ENCODE measurements at places on chromosomes 4 and X.

- no peaks in the 10 kb centered on the region for H3K36me3 ChIP-seq
- no peak for DNase-seq
- H3K4me3 ChIP-seq: no peak overlapping the region
- H3K4me1 ChIP-seq: peaks cover 7% of the 10 kb centered on the region
- H3K27ac ChIP-seq: peak overlapping the region; percentile 78
These were observed 20.4 kb downstream of the WDR13 start for GRCh38 chrX:48617542-48618340.

- no peak overlapping the region for H3K27ac ChIP-seq
- DNase-seq: no peak
- peaks cover 7% of the 10 kb centered on the region for H3K36me3 ChIP-seq
- H3K27me3 ChIP-seq: peaks cover 13% of the 10 kb centered on the region
These were observed 30.8 kb downstream of the ADRA2C start for GRCh38 chr4:3796960-3797359.

DNA sequence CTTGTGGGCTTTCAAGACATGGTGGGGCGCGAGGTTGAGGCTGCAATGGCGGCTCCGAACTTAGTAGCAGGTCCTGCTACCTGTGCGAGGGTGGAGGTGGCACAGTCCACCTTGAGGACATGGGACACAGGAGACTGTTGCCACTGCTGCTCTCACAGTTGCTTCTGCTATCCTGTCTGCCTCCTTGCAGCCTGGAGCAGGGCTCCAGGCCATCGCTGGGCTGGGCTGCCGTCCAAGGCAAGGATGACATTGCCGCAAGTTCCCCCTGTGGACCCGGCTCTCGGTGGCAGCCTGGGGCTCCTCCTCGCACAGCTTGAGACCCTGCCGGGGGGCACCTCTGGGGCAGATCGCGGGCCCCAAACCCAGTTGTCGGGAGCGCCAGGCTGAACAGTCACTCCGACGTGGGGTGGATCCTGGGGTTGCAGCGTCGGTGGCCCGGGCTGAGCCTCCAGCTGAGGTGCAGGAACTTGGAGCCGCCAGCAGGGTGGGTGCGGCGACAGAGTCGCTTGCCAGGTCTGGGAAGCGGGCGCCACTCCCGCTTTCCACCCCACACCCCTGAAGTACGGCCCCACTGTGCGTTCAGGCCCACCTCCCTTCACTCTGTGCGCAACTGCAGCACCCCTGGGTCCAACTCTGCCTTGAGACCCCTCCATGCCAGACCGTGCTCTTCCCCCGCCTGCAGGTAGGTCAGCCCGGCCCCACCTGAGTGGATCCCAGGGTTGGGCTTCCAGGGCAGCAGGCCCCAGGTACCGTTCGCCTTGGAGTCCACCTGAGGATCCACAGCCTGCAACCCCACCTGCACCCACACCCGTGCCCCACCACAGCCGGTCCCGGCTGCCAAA is 192.7 kb upstream of the NUDT6 start:
- no peaks in the 10 kb centered on the region for H3K27me3 ChIP-seq
- H3K4me3 ChIP-seq: no peak overlapping the region
- H3K4me1 ChIP-seq: no peaks in the 10 kb centered on the region
- H3K36me3 ChIP-seq: no peaks in the 10 kb centered on the region
- no peak overlapping the region for H3K27ac ChIP-seq

- no peak overlapping the region for H3K27ac ChIP-seq
- H3K4me1 ChIP-seq: no peaks in the 10 kb centered on the region
These were observed 69.9 kb downstream of the TEX13A start for GRCh38 chrX:105150557-105150956.

DNA sequence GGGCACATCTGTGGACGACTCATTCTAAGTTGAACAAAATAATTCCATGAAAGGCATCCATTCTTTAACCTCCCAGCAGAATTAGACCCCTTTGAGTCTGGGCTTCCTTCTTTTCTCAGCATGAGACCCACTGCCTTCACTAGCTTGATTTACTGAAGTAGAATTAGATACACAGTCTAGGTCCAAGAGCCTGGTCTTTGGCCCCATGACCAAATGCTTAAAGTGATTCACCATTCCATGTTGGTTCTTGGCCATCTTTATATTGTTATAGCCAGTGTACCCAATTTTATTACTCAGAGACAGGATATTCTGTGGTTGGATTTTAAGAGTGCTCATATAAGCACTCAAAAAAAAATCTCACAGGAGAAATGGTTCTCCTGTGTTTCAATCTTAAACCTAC is 155.3 kb upstream of the GPC4 start:
- H3K27me3 ChIP-seq: no peaks in the 10 kb centered on the region
- H3K27ac ChIP-seq: no peak overlapping the region
- no peaks in the 10 kb centered on the region for H3K36me3 ChIP-seq
- no peaks in the 10 kb centered on the region for H3K4me1 ChIP-seq
- DNase-seq: no peak

DNA sequence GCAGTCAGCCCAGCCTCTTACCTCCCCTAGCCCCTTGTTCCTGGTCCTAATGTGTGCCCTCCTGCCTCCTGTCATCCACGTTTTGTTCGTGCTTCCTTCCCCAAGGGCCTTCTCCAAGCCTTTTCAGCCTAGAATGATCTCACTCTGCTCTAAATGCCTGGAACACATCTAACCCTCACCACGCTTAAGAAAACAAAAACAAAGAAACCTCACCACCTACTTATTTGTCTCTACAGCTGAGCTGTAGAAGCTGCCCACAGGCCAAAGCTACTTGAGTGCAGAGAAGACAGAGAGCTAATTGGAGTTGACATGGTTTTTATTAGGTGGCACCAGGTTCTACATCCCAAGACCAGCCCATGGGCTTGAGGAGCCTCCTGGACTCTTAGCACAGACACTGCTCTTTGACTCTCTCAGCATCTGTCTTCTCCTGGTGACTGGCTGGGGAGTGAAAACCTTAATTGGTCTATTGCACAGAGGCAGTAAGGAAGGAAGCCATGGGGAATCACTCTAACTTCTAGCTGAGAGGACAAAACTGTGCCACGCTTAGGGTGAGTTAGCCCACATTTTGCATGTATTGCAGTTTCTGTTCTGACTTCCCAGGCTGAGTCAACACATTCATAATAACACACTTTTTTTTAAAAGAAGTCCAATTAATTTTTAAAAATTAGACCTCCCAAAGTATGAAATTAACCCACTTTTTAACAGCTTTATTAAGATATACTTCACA is 52.3 kb upstream of the PDK3 start:
- no peaks in the 10 kb centered on the region for H3K27me3 ChIP-seq
- H3K4me3 ChIP-seq: no peak overlapping the region
- DNase-seq: no peak
- H3K27ac ChIP-seq: no peak overlapping the region

DNA sequence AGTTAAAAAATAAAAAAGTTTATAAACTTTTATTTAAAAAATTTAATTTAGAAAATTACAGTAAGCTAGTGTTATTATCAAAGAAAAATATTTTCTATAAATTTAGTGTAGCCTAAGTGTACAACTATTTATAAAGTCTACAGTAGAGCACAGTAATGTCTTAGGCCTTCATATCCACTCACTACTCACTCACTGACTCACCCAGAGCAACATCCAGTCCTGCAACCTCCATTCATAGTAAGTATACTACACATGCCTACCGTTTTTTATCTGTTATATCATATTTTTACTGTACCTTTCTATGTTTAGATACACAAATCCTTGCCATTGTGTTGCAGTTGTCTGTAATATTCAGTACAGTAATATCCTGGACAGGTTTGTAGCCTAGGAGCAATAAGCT is 129.0 kb upstream of the FAM47B start:
- no peaks in the 10 kb centered on the region for H3K36me3 ChIP-seq
- DNase-seq: no peak
- H3K4me1 ChIP-seq: no peaks in the 10 kb centered on the region

DNA sequence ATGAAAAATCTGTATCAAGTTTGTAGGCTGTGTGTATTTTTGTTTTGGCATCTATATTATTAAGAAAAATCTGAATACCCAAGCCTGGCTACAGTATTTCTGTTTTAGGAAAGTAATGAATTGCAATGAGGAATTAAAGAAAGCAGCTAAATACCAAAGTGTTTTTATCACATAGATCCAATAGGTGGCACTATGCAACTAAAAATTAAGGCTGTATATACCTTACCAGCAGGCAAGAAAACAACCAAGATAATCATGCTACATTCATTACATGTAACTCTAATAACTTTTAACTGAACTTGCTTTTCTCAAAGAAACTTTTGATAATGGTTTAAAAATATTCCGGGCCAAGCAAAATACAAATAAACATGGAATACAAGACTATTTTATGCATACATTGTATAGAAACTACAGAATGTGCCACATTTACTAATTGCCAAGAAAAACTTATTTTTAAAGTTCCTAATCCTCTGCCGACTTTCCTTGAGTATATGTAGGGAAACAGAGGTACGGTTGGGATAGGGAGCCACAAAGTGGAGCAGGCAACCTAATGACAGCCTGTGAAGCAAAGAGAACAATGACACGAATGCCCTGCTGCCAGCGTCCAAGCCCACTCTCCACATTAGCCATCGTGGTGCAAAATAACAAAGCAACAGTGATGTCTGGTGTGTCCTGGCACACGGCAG is 63.7 kb downstream of the SEC24D start:
- DNase-seq: no peak
- H3K27ac ChIP-seq: no peak overlapping the region
- no peak overlapping the region for H3K4me3 ChIP-seq
- H3K36me3 ChIP-seq: no peaks in the 10 kb centered on the region

GRCh38 chr4:22238742-22239141 is 277.1 kb downstream of the ADGRA3 start:
- DNase-seq: no peak
- peak overlapping the region; percentile 92 for H3K27ac ChIP-seq
- peaks cover 49% of the 10 kb centered on the region for H3K4me1 ChIP-seq
- no peaks in the 10 kb centered on the region for H3K36me3 ChIP-seq

GRCh38 chr4:183370786-183371185 is 48.6 kb upstream of the CLDN24 start:
- H3K27me3 ChIP-seq: no peaks in the 10 kb centered on the region
- peaks cover 14% of the 10 kb centered on the region for H3K36me3 ChIP-seq
- H3K27ac ChIP-seq: no peak overlapping the region
- peaks cover 5% of the 10 kb centered on the region for H3K4me1 ChIP-seq
- no peak overlapping the region for H3K4me3 ChIP-seq

- no peaks in the 10 kb centered on the region for H3K36me3 ChIP-seq
- H3K27me3 ChIP-seq: no peaks in the 10 kb centered on the region
- H3K27ac ChIP-seq: no peak overlapping the region
- no peak for DNase-seq
- no peaks in the 10 kb centered on the region for H3K4me1 ChIP-seq
These were observed 28.1 kb downstream of the PPP4R3C start for GRCh38 chrX:27435031-27435430.

DNA sequence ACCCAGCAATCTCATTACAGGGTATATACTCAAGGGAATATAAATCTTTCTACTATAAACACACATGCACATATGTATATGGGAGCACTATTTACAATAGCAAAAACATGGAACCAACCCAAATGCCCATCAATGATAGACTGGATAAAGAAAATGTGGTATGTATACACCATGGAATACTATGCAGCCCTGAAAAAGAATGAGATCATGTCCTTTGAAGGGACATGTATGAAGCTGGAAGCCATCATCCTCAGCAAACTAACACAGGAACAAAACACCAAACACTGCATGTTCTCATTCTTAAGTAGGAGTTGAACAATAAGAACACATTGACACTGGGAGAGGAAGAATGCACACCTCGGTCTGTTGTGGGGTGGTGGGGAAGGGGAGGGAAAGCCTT is 80.6 kb upstream of the TBX22 start:
- no peaks in the 10 kb centered on the region for H3K36me3 ChIP-seq
- H3K27ac ChIP-seq: no peak overlapping the region
- H3K4me1 ChIP-seq: no peaks in the 10 kb centered on the region

- no peaks in the 10 kb centered on the region for H3K36me3 ChIP-seq
- DNase-seq: no peak
- H3K4me1 ChIP-seq: no peaks in the 10 kb centered on the region
- no peak overlapping the region for H3K27ac ChIP-seq
- H3K4me3 ChIP-seq: no peak overlapping the region
- no peaks in the 10 kb centered on the region for H3K27me3 ChIP-seq
These were observed 10.3 kb downstream of the GUCY1B1 start for GRCh38 chr4:155769090-155769489.

DNA sequence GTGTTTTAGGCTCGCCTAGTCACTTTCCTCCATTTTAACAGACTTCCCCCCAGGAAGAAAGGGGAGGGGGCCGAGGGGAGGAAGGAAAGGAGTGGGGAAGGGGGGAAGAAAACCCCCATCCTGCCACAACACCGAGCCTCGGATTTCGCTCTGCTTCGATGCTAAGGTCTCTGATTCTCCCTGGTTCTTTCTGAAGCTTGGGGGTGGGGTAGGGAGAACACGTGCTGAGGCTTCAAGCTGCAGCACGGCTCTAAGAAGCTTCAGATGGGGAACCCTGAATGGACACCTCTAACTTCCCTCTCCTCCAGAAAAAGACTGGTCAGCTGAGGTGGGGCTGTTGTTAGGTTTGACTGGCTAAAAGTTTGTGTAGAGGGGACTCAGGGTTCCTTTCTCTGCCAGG is 61.8 kb downstream of the RHOH start:
- DNase-seq: no peak
- no peaks in the 10 kb centered on the region for H3K4me1 ChIP-seq
- no peak overlapping the region for H3K27ac ChIP-seq
- H3K27me3 ChIP-seq: peaks cover 2% of the 10 kb centered on the region

DNA sequence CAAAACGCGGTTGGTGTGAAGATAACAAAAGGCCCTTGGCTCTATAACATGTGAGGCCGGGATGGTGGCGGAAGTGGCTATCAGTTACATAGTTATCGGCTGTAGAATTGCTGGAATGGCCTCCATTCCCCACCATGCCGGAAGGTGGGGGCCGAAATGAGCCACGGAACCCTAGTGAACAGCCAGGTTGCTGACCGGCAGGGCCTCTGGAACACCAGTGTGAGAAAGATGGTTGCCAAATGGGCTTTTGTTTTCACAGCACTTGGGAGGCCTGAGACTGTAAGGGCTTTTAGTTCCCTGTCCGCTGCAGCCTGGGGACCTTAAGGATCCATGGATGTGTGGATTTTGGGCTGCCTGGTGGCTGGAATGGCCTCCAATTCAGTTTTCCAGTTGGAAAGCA is 23.3 kb upstream of the ARX start:
- H3K27me3 ChIP-seq: no peaks in the 10 kb centered on the region
- no peak overlapping the region for H3K4me3 ChIP-seq
- no peak overlapping the region for H3K27ac ChIP-seq
- DNase-seq: no peak
- no peaks in the 10 kb centered on the region for H3K4me1 ChIP-seq
- no peaks in the 10 kb centered on the region for H3K36me3 ChIP-seq

DNA sequence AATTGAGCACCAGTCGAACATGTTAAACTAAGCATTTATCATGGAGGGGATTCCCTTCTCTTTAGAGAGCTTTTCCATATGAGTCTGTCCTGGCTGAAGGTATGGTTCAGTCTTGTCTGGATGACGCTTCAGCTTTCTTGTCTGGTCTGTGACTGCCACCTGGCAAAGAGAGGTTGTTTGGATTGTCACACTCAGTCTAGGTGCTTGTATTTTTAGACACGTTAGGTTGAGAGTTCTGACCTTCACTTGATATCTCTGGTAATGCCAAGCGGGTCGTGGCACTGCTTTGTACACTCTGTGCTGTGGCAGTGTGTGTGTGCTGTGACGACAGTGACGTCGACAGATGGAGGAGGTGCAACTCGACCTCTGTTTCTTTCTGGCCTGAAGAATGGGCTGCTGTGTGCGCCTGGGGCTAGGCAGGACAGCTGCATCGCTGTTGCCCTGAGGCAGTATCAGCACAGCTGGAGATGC is 12.6 kb downstream of the NOCT start:
- peak overlapping the region; percentile 52 for H3K27ac ChIP-seq
- H3K36me3 ChIP-seq: no peaks in the 10 kb centered on the region
- peaks cover 21% of the 10 kb centered on the region for H3K4me1 ChIP-seq
- DNase-seq: peak; percentile 33

- DNase-seq: no peak
- no peaks in the 10 kb centered on the region for H3K4me1 ChIP-seq
- H3K36me3 ChIP-seq: no peaks in the 10 kb centered on the region
- H3K4me3 ChIP-seq: no peak overlapping the region
These were observed 102.6 kb downstream of the SATL1 start for GRCh38 chrX:85140964-85141363.
